ENCODE measurements at places on chromosomes 5 and 9.

GRCh38 chr5:112794410-112794809 lies 56.7 kb downstream of the APC start:
- DNase-seq: no peak

GRCh38 chr5:124659798-124660197 lies 86.6 kb downstream of the ZNF608 start:
- DNase-seq: no peak

DNA sequence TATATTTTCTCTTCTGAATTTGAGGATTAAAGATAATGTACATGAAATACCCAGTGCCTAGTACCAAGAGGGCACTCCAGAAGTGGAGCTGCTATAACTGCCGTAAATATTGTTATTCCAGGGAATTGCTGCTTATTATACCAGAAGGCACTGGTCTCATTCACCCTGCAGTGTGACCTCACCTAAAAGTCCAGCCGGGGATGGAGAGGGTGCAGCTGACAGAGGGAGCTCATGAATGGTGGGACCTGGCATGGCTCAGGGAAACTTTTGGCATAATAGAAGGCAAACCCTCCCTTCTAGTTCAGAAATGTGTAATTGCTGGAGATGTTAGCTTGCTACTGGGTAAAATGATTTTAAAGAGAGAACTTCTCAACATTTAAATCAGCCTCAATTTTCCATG lies 108.5 kb downstream of the MVB12B start:
- no peak for DNase-seq

- DNase-seq: no peak
Observed at GRCh38 chr9:124501771-124502320, 5.4 kb downstream of the NR5A1 start.

GRCh38 chr5:40171971-40172370 lies 507.7 kb upstream of the PTGER4 start:
- DNase-seq: no peak

GRCh38 chr9:125758986-125759763 lies 12.0 kb downstream of the PBX3 start:
- DNase-seq: peak; percentile 31

- DNase-seq: no peak
Observed at GRCh38 chr9:124835026-124835557, 18.2 kb upstream of the WDR38 start.

GRCh38 chr9:106423575-106423974 lies 439.4 kb upstream of the ZNF462 start:
- no peak for DNase-seq

DNA sequence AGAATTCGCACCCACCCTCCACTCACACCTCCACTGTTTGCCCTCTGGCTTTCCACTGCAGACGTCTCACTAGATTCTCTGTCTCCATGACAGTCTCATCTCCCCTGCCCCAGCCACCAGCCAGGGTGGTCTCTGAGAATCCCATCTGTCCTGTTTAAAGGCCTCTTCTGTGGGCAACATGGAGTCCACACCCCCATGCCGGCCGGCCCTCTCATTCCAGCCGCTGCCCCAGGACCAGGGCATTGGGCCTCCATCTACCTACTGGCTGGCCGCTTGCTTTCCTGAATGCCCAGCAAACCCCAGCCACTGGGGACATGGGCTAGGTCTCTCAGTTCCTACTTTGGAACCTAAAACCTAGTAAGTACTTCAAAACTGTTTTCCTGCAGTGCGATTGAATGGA lies 65.6 kb upstream of the RUFY1 start:
- no peak for DNase-seq

- DNase-seq: no peak
Observed at GRCh38 chr5:176642675-176643490, 4.4 kb upstream of the TSPAN17 start.

DNA sequence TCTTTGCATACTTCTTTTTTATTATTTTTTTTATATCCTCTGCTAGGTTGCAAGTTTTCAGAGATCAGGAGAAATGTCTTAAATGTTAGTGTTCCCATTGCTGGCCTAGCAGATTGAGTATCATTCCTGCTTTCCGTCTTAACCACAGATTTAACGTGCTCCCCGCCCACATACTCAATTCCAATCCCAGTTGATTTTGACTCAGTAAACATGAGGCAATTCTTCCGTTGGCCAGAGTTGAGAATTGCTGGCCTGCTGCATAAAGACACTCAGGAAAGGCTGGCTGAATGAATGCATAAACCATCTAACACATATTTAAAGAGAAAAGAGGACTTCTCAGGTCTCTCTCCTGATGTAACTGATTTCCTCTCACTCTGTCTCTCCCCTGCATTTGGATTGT lies 46.8 kb upstream of the PLPP6 start:
- no peak for DNase-seq

GRCh38 chr5:129392681-129393080 lies 67.4 kb upstream of the ADAMTS19 start:
- DNase-seq: no peak

DNA sequence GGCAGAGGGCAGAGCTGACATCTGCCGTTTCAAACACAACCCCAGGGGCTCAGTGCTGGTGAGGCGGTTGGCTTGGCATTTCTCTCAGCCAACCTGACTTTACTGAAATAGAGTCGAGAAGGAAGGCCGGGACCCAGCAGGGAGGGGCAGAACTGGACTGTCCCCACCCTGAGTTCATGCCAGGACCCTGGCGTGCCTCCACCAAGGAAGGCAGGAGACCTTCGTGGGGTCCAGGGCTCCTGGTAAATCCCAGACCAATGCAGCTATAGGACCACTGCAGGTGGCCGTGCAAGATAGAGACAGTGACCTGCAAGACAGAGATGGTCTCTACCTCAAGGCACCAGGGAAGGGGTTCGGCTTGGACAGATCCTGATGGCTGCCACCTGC lies 132.9 kb downstream of the ROR2 start:
- no peak for DNase-seq

- no peak for DNase-seq
Observed at GRCh38 chr5:121988488-121988887, 26.7 kb downstream of the SRFBP1 start.

GRCh38 chr5:76582230-76583162 lies 40.7 kb downstream of the F2RL2 start:
- no peak for DNase-seq

- DNase-seq: no peak
Observed at GRCh38 chr9:38010918-38011704, 57.9 kb downstream of the SHB start.

DNA sequence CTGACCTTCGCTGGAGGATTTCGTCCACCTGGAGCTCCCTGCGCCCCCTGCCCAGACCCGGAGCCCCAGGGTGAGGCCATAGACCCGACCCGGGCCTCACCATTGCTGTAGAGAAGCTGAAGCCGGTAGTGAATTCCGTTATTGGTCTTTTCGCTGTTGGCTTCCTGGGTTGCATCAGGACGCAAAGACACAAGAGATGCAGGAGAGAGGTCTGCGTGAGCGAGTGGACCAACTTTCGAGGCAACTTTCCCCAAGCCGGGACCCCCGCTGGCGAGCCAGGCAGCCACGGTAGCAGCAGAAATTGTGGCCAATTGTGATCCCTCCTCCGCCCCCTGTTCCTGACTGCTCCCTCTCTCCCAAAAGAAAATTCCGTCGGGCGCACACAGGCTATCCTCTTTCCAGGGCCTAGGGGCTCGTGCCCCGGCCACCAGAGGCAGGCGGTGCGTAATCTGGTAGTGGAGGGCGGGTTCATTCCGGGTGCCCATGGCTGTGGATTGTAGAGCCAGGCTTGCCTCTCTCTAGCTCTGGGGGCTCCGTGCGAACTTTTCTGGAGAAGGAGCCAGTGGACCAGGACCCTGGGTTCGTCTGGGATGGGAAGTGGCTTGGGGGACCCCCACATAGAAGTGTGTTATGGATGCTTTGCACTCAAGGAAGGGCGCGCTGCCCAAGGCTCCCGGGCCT lies 3.3 kb downstream of the EBF1 start:
- DNase-seq: no peak

GRCh38 chr5:154885439-154885838 lies 27.0 kb downstream of the CNOT8 start:
- no peak for DNase-seq

DNA sequence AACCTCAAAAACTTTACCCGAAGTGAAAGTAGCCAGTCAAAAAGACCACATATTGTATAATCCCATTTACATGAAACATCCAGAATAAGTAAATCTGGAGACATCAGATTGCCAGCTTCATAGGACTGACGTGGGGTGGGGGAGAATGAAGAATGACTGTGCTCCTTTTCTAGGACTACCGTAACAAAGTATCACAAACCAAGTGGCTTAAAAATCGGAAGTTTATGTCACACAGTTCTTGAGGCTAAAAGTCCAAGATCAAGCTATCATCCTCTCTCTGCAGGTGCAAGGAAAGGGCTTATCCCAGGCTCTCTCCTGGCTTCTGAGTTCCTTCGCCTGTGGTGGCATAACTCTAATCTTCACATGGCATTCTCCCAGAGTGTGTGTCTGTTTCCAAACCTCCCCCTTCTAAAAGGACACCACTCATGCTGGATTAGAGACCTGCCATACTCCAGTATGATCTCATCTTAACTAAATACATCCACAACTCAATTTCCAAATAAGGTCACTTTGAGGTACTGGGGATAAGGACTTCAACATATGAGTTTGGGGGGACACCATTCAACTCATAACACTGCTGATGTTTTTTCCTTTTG lies 25.5 kb downstream of the ADAM19 start:
- no peak for DNase-seq

GRCh38 chr9:34479431-34479866 lies 20.8 kb downstream of the DNAI1 start:
- no peak for DNase-seq

DNA sequence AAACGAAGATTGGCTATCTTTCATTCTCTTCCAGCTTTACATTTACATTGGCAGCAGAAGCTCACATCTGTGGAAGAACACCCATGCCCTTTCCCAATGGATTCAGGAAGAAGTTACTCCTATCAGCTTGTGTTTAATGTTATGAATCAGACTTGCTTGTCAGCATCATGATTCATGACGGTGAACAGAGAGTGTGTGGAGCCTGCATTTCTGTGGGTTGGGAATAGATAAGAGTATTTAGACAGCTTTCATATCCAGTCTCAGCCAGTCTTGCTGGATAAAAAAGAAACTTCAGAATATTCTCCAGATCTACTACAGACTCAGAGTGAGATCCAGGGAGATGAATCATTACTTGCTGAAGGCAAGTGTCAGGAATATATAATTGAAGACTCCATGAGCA lies 812.9 kb upstream of the ZNF608 start:
- DNase-seq: no peak

GRCh38 chr9:80504601-80505230 lies 933.0 kb downstream of the TLE4 start:
- no peak for DNase-seq

DNA sequence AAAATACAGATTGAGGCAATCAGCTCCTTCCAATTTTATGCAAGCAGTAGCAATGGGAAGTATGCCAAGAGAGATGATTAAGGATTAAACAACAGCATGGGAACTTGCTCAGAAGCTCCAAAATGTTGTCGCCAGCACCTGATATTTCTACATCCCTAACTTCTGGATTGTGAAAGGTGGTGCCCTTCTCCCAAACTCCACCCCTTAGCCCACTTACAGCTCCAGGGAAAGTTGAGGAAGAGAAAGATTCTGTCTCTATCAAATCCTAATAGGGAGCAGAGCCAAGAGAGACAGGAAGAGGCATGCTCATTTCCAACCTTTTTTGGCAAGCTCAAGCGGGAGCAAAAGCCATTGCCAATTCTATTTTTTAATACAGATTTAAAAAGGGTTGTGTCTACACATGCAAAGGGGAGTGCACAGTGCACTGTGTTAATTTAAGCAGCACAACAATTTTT lies 92.4 kb upstream of the NR3C1 start:
- no peak for DNase-seq

GRCh38 chr5:6576861-6577501 lies 55.9 kb downstream of the NSUN2 start:
- no peak for DNase-seq

- no peak for DNase-seq
Observed at GRCh38 chr5:122937914-122938313, 92.5 kb downstream of the SNX24 start.

- no peak for DNase-seq
Observed at GRCh38 chr9:122498883-122499288, 11.7 kb upstream of the OR1J2 start.

DNA sequence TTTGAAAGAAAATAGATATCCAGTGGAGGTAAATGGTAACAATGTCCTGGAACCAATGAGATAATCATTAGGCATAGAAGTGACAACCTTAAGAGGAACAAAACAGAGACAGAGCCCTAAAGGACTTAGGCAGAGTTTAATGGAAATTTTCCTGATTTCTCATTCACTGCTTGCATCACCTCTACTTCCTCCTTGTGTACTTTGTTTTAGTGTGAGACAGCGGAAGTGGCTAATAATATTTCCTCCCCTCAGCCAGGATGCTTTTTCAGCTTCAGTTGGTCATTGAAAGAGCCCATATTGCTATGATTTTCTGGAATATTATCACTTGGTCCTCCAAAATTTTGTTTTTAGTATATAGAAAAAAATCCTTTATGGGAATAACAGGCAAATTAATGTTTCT lies 153.4 kb upstream of the MPDZ start:
- no peak for DNase-seq

DNA sequence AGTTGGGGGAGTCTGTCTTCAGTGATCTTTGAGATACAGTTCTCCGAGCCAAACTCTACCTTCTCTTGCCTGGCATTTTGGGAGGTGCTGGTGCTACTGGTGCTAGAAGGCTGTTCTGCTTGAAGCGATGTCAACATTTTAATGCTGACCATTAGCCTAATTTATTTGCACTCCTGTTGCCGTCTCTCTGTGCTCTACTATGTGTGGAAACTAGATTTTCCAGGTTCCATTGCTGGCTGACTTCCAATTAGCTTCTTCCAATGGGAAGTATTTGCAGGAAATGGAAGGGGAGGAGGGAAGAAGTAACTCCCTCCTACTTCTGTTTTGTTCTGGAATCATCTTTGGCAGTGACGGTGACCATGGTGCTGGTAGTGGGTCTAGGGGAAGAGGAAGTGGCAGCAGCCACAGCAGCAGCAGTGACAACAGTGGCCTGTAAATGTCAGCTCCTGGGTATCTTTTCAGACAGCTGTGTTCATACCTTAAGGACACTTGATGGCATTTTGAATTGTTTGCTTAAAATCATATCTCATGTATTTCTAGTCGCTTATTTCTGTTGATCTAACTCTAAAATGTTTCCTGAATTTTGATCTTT lies 7.9 kb downstream of the TXNDC8 start:
- DNase-seq: no peak

DNA sequence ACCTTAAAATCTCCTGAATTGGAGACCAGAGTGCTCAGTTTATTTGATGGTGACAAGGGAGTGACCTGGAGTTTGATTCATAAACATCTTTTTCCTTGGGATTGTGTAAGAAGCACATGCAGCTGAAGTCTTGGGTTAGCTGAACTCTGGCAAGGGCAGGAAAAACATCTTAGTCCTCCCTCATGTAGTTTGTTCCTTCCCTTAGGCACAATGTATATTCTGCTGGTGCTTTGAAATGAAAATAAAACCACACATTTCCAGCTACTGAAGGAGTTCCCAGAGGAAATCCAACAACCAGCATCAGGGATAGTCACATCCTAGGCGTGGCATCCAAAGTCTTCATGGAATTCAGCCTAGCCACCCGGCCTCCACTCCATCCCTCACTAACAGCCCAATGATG lies 95.2 kb upstream of the PAPPA start:
- DNase-seq: no peak

- no peak for DNase-seq
Observed at GRCh38 chr5:3220638-3221288, 374.9 kb upstream of the IRX1 start.
